CD4-positive, alpha-beta T cell treated with Interleukin-6 at 100 ng/mL for 8 hours (primary cell): ENCODE measurements at places on chromosomes 4 and X.
A peak's percentile ranks its signal among the peaks of the same experiment; 100 is the strongest.

DNA sequence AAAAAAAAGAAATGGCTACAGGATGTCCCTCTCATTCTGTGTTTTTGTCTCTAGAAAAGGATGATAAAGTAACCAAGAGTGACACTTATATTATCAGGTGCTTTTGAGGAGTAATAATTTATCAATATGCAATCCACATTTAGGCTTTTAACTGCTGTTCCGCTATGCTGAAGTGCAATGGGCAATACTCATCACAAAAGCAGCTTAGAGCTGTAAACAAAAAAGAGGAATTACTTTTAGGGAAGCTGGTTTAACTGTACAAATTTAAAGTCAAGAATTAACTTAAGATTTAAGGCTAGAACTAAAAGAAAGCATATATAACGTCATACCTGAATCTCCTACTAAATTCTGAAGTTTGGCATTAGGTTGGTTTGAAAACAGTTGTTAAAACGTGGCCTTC is 93.5 kb upstream of the DDX3X start:
- no peak for DNase-seq

DNA sequence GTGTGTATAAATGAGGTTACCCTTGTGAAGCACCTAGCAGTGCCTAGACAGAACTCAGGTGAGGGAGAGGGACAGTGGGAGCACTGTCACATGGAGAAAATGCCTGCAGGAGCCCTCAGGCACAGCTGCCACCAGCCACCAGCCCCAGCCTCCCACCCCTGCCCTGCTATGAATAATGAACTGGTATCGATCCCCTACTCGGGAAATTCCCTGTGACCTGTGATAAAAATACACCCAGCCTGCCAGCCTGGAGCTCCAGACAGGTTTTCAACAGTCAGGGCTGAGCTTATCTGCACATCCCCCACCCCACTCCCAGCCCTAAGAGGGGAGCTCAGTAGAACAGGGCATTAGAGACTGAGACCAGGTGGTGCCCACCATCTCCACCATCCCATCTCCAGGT is 159.6 kb upstream of the PJA1 start:
- DNase-seq = no peak

DNA sequence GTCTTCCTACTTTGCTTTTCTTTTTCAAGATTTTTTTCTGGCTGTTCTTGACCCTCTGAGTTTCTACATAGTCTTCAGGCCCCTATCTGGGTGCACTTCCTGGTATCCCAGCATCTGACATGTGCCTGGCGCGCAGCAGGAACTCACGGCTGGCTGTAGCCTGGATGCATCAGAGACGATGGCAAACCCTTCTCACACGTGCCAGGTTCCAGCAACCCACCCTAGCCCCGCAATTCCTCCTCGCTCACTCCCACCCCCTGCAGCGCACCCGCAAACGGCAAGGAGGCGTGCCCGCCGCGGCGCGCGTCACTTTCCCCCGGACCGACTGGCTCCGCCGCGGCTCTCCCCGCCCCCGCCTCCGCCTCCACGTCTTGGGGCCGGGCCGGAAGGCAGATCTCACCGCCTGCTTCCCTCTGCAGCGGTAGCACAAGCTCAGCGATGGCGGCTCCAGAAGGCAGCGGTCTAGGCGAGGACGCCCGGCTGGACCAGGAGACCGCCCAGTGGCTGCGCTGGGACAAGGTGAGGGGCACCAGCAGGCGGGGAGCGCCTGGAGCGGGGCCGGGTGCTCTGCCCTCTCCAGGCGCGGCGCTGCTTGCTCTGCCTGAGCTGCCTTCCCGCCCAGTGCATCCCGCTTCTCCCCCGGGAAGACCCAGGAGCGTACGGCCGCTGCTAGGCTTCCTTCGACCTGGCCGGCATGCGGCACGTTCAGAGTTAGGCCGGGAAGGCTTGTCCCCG is at the start of gene PGM2:
TSS of gene PGM2 (plus strand) at position 392 of the 735 bp plus-strand sequence. CDS start at position 439, 47 bp downstream.
- DNase-seq = peak; percentile 86

DNA sequence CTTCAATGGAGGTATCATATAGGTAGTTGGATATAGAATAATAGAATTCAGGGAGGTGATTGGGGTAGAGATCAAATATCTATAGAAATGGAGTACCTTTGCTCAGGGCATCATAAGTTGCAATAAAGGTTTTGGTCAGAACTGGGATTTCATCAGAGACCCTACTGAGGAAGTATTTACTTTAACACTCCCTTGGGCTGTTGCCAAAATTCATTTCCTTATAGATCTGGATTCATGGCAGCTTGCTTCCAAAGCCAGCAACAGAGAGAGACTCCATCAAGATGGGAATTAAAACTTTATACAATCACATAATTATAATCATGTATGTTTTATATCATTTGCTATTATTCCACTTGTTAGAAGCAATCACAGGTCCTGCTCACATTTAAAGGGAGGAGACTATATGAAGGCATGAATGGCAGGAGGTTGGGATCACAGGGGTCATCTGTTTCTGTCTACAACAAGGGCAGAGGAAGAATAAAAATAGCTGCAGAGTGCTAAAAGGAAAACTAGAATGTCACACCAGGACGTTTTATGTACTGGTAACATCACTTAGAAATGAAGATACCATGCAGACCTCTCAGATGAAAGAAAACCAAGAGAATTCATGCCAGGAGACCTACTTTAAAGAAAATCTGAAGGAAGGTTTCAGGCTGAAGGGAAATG is 902.1 kb upstream of the LCORL start:
- no peak for DNase-seq

- DNase-seq = no peak
Observed at GRCh38 chr4:74111990-74112389, 13.0 kb upstream of the CXCL2 start.

DNA sequence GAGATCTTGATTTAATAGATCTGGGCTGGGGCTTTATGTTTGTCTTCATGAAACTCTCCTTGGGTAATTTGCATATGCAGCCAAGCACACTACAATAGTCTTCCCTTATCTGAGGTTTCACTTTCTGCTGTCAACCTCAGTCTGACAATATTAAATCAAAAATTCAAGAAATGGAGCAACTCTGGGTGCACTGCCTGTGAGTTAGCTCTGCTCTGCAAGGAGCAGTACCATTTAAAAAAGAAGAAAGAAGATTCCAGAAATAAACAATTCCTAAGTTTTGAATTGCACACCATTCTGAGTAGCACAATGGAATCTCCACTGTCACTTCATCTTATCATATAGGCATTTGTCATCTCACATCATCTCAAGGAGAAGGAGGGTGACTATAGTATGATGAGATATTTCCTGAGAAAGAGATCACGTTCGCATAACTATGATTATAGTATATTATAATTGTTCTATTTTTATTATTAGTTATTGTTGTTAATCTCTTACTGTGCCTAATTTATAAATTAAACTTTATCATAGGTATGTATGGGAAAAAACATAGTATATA is 9.4 kb downstream of the FNIP2 start:
- peak; percentile 9 for DNase-seq

- no peak for DNase-seq
Observed at GRCh38 chrX:40298572-40299479, 201.1 kb upstream of the BCOR start.

- DNase-seq = no peak
Observed at GRCh38 chr4:37138789-37139188, 105.8 kb upstream of the NWD2 start.
